Umbilical cord (tissue), 2 donors: ENCODE measurements at places on chromosomes 6 and 20. TPM values are rescaled to one million over a fixed set of nuclear protein-coding genes. Genes with fewer than 3 reads are reported as not detected.

The OVOL2 gene
- not detected for total RNA-seq

The ISM1 gene
- total RNA-seq, result 6.7 TPM

DNA sequence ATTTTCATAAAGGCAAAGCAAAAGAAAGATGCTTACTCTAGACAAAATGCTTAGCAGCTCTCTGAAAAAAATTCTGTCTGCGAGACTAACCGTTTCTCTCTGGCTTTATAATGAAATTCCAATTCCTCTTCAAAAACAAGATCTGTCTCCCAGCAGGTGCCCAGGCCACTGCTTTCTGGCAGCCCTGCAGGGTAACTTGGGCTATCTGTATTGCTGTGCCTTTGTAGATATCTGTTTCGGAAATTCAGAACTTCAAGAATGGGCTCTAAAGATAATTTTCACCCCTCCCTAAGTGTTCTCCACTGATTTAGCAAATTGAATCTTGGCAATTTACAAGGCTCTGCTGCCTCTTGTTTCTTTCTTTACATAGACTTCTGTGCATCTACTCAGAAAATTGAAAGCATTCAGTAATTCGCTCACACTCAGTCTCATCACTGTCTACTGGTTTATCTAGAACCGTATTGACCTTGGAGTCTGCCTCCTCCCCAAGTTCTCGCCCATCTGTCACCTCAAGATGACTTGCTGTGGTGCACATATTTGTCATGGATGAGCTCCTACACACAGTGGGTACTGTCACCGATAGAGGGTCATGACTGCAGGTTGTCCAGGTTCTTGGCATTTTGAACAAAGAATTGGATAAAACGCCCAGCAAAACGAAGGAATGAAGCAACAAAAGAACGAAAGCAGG is 26.4 kb upstream of the FABP7 start:
- no peak for DNase-seq

DNA sequence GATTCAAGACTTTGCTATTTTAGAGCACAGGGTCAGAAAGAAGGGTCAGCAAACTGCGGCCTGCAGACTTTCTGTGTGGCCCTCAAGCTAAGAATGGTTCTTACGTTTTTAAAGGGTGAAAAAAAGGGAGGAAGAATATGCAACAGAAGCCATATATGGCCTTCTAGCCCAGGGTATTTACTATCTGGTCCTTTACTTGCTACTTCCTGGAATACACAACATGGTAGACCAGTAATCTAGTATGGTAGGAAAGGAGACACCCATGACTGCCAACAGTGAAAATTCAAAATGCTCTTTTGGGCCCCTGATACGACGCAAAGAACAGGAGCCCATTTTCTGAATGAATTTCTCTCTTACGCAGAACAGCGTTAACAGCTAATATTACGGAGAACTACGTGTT is 60.4 kb upstream of the EMILIN3 start:
- no peak for DNase-seq

The HEY2 gene
- total RNA-seq, result 37.6 TPM
